CD4-positive, alpha-beta T cell (primary cell): ENCODE measurements at places on chromosomes 2 and 18.

- DNase-seq, result no peak
Observed at GRCh38 chr2:502831-503230, 174.4 kb downstream of the TMEM18 start.

- no peak for DNase-seq
Observed at GRCh38 chr2:128775914-128776285, 457.2 kb upstream of the HS6ST1 start.

DNA sequence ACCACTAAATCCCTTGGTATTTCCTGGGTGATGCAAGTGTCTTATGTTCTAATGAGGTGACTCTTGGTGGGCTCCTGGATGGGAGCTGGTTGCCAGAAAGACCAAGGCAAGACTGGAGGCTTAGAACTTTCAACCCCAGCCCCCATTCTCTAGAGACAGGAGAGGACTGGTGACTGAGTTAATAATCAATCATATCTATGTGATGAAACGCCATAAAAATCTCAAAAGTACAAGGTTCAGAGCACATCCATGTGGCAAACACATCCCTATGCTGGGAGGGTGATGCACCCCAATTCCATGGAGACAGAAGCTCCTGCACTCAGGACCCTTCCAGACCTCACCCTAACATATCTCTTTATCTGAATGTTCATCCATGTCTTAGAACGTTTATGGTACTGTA, 139.5 kb upstream of the LINC00305 start:
- DNase-seq, result no peak

DNA sequence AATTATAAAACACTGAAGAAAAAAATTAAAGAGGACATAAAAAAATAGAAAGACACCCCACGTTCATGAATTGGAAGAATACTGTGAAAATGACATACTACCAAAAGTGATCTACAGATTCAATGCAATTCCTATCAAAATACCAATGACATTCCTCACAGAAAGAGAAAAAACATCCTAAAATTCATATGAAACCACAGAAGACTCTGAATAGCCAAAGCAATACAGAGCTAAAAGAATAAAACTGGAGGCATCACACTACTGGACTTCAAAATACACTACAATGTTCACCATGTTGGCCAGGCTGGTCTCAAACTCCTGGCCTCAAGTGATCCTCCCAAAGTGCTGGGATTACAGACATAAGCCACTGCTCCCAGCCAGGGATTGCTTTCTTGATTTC, 56.3 kb downstream of the TLK1 start:
- no peak for DNase-seq

DNA sequence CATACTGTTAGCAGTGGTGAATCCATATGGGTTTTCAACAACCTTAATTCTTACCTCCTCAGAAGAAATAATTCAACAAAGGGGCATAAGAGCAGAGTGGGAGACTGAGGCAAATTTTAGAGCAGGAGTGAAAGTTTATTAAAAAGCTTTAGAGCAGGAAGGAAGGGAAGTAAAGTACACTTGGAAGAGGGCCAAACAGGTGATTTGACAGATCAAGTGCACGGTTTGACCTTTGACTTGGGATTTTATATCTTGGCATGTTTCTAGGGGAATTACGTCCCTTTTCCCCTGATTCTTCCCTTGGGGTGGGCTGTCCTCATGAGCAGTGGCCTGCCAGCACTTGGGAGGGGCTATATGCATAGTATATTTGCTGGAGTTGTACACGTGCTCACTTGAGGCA, 280.5 kb downstream of the MBD5 start:
- DNase-seq, result no peak

DNA sequence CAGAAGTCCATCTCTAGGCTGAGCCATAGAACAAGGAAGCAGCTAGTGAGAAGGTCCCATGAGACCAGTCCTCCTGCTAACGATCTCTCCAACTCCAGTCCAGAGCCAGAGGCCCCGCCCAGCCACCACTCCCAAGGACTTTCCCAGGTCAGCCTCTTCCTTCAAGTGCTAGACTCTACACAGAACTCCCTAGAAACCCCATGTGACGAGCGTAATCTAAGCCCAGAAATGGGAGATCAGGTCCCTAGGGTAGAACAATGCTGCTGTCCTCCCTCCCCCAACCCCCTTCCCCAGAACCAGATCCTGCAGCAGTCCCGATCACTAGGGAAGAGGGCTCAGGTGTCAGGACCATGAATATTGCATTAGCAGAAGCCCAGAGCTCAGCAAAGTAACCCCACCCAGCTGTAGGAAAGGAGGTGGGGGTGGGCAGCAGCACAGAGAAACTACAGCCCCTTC, 6.9 kb downstream of the DCTN1 start:
- DNase-seq, result no peak

DNA sequence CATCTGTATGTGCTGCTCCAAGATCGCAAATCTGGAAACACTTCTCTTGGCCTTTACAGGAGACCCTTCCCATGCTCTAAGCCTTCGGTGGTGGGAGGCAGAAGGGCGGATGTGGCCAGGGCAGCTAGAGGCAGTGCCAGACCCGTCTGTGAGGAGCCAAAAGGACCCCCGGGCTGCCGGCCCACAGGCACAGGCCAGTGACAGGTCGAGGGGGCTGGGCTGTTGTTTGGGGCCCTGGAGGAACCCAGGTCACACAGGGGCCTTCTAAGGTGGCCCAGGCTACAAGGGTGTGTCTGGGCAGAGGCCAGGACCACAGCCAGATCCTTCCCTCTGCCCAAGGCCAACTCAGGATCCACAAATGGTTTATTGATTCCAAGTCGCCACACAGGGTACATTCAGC, 49.4 kb downstream of the SLC66A2 start:
- DNase-seq, result no peak

- no peak for DNase-seq
Observed at GRCh38 chr2:175984846-175985245, 17.2 kb downstream of the LNPK start.

GRCh38 chr2:27264753-27265535, 2.1 kb upstream of the SLC30A3 start:
- DNase-seq, result peak; percentile 41

DNA sequence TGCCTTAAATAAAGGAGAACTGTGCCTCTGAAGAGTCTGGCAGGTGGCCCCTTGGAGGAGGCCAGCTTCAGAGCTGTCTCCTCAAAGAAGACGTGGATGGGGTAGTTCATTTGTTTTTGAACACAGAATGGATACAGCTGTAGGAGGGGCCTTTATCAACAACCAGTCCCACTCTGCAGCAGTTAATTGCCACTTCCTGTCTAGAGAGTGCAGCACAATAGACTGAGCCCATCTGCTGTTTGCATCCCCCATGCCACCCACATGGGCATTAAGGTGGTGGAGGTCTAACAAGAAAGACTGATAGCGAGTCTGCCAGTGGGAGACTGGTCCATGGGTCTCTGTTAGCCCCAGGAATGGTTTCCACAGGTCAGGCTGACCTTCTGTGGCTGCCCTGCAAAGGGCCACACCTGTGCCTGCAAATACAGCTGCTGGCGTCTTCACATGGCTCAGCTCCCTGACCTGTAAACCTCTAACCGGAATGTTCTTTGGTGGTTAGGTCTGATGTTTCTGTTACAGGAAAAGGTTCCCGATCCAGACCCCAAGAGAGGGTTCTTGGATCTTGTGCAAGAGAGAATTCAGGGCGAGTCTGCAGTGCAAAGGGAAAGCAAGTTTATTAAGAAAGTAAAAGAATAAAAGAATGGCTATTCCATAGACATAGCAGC, 153.3 kb upstream of the ITGA6 start:
- no peak for DNase-seq

GRCh38 chr18:72411261-72411660, 132.9 kb downstream of the CBLN2 start:
- no peak for DNase-seq

DNA sequence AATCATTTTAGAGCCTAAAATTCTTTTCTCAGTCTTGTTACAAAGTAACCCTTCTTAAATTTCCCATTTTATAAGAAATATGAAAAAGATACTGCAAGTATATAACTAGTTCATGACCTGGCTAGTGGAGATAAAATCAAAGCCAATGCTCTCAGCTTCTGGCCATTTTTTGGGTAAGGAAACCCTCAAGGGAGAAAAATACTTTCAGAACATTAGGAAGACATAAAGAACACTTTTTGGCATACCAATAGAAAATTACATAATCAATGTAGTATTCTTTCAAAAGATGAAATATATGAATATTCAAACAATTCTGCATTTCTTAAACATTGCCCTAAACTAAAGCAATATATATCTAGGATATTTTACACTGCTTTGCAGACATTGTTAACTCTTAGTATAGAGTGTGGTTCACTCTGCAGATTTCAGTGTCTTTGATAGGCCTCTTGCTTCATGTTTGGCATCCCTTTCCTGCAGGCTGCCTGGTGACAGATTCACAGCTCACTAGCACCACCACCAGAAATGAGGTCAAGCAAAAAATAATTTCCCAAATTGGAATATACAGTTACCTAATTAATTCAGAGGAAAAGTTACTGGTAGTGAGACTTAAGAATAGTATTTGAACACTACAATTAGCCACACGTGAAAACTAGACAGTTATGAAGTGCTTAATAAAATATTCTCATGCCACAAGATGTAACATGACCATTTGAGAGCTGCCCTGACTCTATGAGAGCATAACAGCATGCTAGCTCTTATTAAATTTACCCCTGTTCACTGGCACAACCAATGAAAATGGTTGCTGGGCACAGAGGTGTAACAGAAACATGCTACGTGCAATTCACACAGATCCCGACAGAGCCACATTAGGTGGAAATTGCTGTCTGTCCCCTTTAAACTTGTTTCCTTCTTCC, 36.0 kb downstream of the PAIP2B start:
- no peak for DNase-seq

DNA sequence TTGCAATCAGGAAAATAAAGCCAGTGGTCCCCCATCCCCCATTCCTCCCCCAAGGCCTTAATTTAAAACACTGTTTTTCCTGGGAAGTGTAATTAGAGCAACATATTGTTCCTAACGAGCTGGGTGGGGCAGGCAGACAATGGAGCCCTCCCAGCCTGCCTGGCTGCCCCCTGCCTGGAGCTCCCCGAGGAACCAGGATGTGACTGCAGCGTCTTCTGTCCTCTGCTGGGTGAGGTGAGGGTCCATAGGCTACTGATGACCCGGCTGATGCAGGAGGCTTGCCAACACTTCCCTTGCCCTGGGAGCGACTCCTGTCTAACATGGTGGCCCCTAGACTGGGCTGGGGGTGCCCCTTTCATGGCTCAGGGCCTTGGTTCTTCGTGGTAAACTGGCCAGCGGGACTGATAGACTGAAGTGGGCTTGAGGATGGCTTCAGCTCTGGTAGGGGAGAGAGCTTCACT, 152.4 kb downstream of the DYSF start:
- DNase-seq, result no peak

DNA sequence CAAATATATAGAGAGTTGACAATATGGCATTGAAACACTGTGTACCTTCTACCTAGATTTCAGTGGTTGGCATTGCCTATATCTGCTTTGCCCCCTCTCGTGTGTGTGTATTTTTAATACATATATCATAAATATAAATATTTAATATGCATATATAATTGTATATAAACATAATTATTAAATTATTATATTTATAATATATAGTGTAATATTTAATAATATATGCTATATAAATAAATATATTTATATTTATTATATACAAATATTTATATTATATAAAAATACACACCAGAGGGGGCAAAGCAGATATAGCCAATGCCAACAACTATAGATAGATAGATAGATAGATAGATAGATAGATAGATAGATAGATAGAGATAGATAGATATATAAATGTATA, 124.1 kb downstream of the KIAA1328 start:
- DNase-seq, result no peak

DNA sequence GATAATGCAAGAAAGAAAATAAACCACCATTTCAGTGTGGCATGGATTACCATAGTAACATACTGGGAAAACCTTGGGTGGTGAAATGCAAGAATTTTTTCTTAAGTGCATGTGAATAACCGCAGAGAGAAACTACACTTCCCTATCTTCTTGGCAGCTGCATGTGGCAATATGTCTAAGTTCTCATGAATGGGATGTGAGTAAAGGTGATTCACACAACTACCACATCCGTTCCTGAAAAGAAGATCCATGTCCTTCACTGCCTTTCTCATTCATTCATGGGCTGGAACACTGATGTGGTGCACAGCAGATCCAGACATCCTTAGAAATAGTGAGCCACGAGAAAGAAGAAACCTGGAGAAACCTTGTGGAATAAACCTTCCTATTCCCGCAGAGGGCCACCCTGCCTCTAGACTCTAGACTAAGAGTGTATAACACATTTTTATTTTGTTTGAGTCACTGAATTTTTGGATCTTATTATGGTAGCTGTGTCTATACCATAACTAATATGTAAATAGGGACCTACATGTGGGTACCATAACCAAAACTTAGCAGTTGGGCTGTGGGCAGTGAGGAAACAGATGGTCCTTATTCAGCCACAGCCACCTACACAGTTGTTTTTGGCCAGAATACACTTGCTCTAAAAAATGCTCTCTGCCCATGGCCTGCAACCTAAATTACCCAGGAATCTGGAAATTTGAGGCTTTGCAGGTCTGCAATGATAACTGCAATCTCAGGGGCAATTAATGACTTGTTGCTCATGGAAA, 573.3 kb downstream of the LRP1B start:
- DNase-seq, result no peak

- no peak for DNase-seq
Observed at GRCh38 chr2:66170744-66171330, 264.1 kb upstream of the MEIS1 start.

DNA sequence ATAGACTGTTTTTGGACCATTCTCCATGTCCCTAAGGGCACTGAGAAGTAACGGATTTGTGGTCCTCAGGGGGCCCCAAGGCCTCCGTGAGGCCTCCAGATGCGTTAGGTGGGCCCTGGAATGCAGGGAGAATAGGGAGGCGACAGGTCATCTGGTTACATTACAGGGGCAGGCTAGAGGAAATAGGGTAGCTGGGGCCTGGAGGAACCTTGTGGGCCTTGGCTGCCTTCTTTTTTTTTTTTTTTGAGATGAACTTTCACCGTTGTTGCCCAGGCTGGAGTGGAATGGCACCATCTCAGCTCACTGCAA, 28.9 kb downstream of the ZFP36L2 start:
- DNase-seq, result no peak

GRCh38 chr2:206805887-206806607, 40.6 kb downstream of the FASTKD2 start:
- no peak for DNase-seq

DNA sequence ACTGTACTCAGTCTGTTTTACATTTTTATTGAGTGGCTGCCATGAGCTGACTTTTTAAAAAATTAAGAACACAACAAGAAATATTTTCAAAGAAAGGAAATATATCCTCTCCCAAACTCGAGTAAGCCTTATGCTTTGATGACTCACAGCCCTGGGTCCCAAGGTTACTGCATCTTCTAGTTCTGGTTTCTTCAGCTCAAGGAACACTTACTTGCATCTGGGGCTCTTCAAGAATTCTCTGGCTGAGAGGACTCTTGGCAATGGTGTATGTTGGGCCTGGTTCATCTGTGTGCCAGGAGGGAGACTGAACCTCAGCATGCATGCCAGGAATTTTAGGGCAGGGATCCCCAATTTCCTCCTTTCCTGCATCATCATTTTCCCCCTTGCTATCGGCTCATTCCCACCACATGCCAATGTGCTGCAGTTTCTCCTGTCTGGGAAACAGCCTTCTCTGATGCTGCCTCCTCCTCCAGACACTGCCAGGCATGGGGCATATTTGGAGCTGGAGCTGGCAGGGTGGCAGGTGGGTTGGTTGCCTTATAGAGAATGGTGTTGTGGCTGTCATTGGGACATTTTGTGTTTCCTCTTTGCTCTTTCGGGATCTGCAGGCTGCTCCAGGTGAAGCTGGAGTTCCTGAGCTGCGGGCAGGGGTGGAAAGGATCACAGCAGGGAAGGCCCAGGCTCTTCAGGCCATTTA, 192.2 kb upstream of the HS6ST1 start:
- DNase-seq, result no peak

- DNase-seq, result no peak
Observed at GRCh38 chr2:195414537-195415100, 242.4 kb upstream of the SLC39A10 start.

- DNase-seq, result no peak
Observed at GRCh38 chr2:12282780-12283695, 433.7 kb upstream of the TRIB2 start.
